H9 (cell line): ENCODE measurements at places on chromosomes 2 and 18. TPM values are rescaled to one million over a fixed set of nuclear protein-coding genes. Genes with fewer than 3 reads are reported as not detected.
A peak's percentile ranks its signal among the peaks of the same experiment; 100 is the strongest.

GRCh38 chr2:212451786-212452231 is 86.8 kb downstream of the ERBB4 start:
- no peak for DNase-seq
- H3K27ac ChIP-seq = no peak overlapping the region
- H3K27me3 ChIP-seq = no peaks in the 10 kb centered on the region

DNA sequence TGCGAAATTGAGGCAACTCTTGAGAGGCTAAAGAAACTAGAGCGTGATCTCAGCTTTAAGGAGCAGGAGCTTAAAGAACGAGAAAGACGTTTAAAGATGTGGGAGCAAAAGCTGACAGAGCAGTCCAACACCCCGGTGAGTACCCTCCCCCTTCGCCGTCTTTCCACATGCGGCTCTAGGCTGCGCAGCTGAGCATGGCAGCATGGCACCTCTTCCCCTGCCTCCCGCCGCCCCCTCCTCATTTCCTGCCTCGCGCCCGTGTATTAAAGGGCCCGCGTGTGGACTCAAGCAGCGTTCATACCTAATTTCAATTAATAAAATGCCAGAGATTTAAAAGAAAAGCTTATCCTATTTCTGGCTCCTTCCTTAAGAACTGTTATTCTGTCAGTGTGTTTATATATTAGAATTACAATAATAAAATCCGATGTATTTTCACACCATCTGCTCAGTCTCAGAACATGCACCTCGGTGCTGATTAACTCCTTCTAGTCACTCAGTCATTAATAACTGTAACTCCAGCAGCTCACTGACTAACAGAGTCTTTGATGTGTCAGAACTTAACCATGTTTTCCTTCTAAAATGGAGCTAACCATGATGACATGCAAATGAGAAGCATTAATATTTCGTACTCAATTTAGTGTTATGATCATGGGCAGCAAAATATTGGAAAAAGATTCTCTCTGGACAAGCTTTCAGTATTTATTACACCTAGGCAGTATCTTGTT is 137.4 kb upstream of the CDCA7 start:
- H3K36me3 ChIP-seq = no peaks in the 10 kb centered on the region
- no peaks in the 10 kb centered on the region for H3K27me3 ChIP-seq
- no peak for DNase-seq
- no peak overlapping the region for H3K4me3 ChIP-seq

DNA sequence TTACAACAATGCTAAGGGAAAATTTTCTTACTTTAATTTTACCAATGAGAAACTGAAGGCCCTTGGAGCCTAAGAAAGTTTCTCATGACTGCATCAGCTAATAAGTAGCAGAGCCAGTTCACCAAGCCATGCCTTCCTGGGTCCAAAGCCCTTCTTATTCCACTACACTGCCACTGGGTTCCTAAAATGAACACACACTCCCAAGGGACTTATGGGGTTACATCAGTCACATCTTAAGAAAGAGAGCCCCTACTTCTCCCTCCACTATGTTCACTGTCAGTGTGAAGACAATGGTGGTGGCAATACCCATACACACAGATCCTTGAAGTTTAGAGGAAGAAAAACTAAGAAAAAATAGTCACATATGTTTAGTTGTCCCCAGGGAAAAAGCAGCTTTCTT is 20.6 kb downstream of the MBD2 start:
- no peak overlapping the region for H3K27ac ChIP-seq
- peaks cover 19% of the 10 kb centered on the region for H3K36me3 ChIP-seq
- no peak for DNase-seq
- no peaks in the 10 kb centered on the region for H3K27me3 ChIP-seq
- no peaks in the 10 kb centered on the region for H3K4me1 ChIP-seq

- peaks cover 3% of the 10 kb centered on the region; the same call in 1 of the 3 replicates for H3K36me3 ChIP-seq
- H3K27me3 ChIP-seq = no peaks in the 10 kb centered on the region
- DNase-seq = peak; percentile 66
- no peaks in the 10 kb centered on the region for H3K4me1 ChIP-seq
- no peak overlapping the region for H3K27ac ChIP-seq
- H3K4me3 ChIP-seq = no peak overlapping the region
These were observed 101.7 kb downstream of the AGAP1 start for GRCh38 chr2:235595422-235596010.

Gene NEU4
- total RNA-seq = 0.42 and 0.70 TPM in 2 replicates

Gene CD8A
- not detected in 2 replicates for total RNA-seq

Gene KLHL41
- total RNA-seq = not detected in 2 replicates

Gene C2orf72
- 0.77 and 1.0 TPM in 2 replicates for total RNA-seq

Gene FAM210A
- total RNA-seq = 21.3 and 22.5 TPM in 2 replicates
